NCI-H82 (cell line): ENCODE measurements at places on chromosomes 2 and 18.

DNA sequence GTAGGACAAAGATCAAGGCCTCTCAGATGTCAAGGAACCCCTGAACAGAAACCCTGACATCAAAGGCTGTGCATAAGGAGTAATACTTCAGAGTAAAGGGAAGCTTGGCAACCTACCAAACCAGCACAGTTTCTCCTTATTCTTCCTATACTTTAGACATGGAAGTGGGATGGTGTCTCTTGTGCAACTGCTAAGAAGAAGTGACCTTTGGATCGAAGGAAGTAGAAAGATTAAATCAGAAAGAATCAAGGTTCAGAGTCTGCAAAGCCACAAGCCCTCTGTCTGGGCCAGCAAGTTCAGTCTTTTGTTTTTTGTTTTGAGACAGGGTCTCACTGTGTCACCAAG, 66.2 kb upstream of the SLC39A10 start:
- DNase-seq, result no peak

- no peak for DNase-seq
Observed at GRCh38 chr18:70417847-70418246, 129.0 kb downstream of the SOCS6 start.

DNA sequence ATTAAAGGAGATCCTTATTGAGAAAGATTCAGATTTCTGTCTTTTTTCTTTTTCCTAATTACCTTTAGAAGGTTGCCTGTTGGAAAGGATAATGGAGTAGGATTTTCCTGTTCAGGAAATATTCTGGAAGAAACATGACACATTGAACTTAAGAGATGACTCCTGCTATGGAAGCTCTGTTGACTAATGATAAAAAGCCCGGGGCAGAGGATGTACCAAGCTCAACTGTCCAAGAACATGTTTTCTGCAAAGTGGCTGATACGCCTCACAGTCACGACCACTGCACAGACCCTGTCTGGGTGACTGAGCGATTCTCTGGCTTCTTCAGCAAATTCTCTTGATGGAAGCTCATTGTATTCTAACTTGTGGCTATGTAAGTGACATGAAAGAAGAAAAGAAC, 86.2 kb upstream of the THOC1 start:
- no peak for DNase-seq

GRCh38 chr18:55261253-55261652, 302.0 kb upstream of the CCDC68 start:
- DNase-seq, result no peak

DNA sequence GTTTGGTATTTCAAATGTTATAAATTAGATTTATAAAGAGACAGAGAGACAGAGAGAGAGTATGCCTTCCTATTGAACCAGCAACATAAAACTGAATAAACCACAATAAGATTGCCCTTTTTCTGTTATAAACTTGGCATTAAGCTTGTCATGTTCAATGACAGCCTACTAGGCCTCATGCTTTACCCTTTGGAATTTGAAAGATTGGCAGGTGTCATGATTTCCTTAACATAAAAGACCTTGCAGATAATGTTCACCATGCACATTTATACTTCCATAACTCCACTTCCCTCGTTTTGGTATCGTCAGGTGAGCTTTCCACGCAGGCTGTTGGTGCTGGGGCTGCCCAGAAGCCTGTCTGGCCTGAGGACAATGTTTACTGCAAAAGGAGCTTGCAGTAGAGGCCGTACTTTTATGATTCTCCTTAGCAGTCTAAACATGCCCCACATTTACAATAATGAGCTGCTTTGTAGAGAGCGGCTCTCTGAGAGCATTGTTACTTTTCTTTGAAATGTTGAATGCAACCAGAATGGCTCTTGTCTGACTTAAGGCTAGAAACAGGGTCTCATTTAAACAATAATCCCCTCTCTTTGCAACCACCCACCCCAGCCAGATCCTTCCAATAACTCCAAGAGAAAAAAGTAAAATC, 379.1 kb upstream of the ATP5MC3 start:
- DNase-seq, result no peak

- DNase-seq, result no peak
Observed at GRCh38 chr18:28124131-28125029, 52.5 kb downstream of the CDH2 start.
